Esophagus squamous epithelium (tissue), 5 donors: ENCODE measurements at places on chromosomes 3 and 15.

GRCh38 chr15:81274931-81275707 is 48.8 kb downstream of the STARD5 start:
- no peak for DNase-seq

- no peak for DNase-seq
Observed at GRCh38 chr3:151724576-151725562, 8.9 kb upstream of the AADACL2 start.

DNA sequence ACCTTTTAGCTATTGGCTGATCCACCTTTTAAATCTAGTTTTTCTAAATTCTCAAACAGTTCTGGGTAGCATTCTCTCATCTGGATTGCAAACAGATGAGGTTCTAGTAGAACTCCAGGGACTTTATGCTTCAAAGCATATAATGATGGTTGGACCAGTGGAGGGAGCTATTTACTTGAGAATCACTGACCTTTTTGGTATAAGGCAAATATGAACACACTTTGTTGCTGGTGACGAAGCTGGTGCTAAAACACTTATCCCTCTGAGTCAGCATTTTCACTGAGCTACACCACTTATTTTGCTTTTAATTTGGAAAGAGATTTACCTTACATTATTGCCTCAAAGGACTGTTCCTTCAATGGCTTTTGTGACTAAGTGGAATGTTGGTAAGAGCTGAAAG is 58.6 kb upstream of the SLITRK3 start:
- DNase-seq = no peak

DNA sequence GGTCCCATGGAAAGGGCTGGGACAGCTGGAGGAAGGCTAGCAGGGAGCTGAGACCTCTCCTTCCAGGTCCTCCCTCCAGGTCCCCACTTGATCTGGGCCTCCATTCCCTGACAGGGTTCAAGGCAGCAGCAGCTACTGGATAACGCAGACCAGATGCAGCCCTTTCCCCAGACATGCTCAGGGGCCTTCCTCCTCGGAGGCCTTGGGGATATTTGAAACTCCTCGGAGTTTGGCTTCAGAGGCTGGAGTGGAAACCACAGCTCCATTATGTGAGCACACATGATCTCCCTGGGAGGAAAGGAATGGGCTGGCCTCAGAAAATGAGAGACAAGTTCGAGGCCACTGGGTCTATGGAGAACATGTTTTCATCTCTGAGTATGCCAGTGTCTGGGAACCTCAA is 119.3 kb downstream of the SMAD6 start:
- no peak for DNase-seq

DNA sequence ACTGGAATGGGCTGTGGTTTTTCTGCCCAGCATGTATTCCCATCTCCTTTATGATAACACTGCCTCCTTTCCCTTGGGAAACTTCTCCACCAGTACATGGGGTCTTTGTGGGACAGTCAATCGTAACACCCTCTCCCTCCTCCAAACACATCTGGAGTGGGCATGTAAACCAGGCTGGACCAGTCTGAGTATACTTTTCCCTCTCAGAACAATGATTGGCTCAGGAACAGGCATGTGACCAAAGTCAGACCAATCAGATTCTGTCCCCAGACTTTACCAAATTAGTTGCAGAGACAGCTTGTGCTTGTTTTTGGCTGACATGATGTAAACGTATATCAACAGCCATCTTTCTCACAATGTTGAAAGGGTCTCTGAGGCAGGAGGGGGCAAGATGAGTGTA is 97.1 kb upstream of the CRBN start:
- no peak for DNase-seq

DNA sequence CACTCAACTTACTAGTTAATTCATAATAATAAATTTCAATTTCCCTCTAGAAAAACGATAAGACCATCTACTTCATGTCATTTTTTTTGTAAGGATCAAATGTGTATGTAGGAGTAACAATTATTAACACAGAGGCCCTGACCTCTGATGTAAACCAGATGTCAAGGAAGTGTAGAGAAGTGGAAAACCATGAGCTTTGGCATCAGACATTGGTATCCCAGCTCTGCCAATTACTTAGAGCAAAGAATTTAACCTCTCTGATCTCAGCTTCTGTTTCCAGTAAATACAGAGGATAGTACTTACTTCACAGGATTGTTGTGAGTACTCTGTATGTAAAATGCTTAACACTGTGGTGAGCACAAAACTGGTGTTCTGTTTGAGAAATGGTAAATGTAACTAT is 17.5 kb downstream of the AQR start:
- no peak for DNase-seq

DNA sequence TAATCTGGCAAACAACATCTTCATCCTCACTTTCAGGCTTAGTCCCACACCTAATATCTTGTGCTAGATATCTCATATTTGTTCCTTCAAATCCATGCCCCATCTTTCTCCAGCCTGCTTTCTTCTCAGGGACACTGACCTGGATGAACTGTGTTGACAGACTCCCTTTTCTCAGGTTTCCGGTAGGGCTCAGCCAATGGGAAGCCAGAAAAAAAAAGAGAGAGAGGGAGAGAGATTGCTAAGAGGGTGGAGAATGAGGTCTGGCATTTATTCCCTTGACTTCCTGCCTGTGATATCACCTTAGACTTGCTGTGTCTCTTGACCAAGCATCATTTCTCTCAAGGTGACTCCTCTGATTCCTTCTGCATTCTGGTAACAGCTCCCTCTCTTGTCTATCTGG is 145.6 kb upstream of the ABI3BP start:
- no peak for DNase-seq

DNA sequence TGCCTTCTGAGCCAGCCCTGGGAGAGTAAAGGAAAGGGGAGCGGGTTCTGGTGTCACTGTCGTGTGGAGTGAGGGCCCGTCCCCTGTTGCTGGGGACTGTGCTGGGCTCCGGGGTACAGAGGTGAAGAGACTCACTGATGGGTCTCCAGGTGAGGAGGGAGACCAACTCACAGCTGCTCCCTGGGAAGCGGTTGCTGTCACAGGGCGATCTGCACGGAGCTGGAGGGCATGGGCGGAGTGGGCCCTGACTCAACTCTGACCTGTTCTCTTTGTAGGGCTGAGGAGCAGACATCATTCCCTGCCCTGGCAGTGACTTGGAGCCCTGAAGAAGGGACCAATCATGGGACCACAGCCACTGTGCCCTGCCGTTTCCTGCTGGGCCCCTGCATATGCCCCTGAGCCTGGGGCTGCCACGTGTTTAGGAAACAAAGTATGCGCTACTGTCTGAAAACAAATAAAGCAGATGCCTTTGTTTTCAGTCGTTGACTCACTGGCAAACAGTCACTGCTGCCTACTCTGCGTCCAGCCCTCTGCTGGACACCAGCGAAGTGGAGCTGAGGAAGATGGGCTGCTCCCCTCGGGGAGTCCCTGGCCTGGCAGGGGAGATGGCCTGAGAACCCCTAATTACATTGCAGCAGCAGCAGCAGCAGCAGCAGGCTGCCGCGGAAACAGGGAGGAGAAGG is 22.9 kb upstream of the PLXNA1 start:
- DNase-seq = no peak

GRCh38 chr3:31105011-31105410 is 210.6 kb upstream of the GADL1 start:
- no peak for DNase-seq

GRCh38 chr3:137612291-137612690 is 151.8 kb upstream of the SOX14 start:
- no peak for DNase-seq

GRCh38 chr3:151174351-151174750 is 28.7 kb downstream of the GPR171 start:
- no peak for DNase-seq

DNA sequence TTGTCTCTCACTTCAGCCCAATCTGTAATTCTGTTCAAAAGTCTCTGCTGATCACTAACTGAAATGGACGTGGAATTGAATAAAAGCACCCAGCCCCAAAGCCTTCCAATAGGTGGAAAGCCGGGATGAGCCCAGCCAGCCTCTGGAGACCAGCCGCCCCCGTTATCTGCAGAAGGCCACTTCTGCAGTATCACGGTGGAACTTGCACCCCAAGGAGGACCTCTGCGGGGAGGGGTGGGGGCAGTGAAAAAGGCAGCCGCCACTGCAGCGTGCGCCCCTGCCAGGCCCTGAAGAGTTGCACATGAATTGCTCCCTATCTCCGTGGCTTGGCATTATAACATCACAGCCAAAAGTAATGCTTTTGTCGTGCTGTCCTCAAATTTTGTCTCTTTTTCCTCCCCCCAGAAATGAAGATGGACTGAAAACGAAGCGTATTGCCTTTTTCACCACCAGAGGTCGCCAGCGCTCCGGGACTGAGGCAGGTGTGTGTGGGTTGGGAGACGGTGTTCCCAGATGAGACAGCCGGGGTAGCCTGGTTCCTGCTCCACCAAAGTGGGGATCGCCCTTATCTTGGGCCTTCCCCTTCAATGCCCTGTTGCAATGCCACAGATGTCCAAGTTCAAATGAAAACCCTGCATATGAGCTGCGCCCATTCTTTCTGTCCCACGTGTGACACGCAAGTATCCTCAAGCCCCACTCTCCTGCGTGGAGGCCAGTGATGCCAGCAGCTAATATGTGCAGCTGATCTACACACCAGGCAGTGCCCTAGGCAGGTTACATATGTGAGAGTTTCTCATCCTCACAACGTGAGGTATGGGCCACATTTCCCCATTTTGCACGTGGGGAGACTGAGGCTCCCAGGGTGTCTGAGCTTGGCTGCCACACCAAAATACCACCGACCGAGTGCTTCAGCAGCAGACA is 96.0 kb downstream of the LRRK1 start:
- no peak for DNase-seq

- DNase-seq = no peak
Observed at GRCh38 chr15:47196048-47196447, 521.3 kb upstream of the SEMA6D start.

- DNase-seq = no peak
Observed at GRCh38 chr15:22778796-22779195, 7.6 kb upstream of the NIPA1 start.

GRCh38 chr3:66023738-66024385 is 14.9 kb downstream of the MAGI1 start:
- DNase-seq = no peak

- no peak for DNase-seq
Observed at GRCh38 chr3:174681784-174682183, 177.3 kb upstream of the NAALADL2 start.

DNA sequence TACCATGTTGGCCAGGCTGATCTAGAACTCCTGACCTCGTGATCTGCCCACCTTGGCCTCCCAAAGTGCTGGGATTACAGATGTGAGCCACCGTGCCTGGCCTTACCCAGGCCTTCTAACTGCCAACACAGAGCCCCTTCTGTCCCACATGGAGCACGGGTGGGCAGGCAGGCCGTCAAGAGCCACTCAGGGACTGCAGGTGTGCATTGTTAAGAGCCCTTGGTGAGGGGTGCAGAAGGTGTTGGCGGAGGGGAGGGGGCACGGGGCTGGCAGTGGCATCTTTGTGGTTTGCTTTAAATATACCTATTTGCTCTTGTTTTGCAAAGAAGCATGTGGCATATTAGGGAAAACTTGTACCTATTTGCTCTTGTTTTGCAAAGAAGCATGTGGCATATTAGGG is 37.3 kb downstream of the SMAD6 start:
- no peak for DNase-seq

GRCh38 chr15:64105113-64105704 is 9.4 kb downstream of the SNX1 start:
- no peak for DNase-seq

DNA sequence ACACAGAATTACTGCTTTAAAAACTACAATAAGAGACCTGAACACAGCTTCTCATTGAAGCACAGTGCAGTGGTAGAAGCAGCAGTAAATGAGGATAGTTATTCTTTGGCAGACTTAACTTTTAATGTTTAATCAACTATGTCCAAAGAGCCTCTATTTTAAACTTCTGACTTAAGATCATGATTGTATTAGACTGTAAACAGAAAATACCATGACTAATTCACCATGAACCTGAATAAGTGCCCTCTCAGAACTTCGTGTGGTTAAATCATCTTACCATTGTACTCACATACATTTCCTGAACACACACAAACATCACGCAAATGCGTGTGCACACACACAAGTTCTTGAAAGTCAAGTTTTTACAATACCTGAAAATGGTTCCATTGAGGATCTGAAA is 13.9 kb downstream of the CEP152 start:
- no peak for DNase-seq

GRCh38 chr3:117165601-117166051 is 456.0 kb downstream of the TUSC7 start:
- no peak for DNase-seq

DNA sequence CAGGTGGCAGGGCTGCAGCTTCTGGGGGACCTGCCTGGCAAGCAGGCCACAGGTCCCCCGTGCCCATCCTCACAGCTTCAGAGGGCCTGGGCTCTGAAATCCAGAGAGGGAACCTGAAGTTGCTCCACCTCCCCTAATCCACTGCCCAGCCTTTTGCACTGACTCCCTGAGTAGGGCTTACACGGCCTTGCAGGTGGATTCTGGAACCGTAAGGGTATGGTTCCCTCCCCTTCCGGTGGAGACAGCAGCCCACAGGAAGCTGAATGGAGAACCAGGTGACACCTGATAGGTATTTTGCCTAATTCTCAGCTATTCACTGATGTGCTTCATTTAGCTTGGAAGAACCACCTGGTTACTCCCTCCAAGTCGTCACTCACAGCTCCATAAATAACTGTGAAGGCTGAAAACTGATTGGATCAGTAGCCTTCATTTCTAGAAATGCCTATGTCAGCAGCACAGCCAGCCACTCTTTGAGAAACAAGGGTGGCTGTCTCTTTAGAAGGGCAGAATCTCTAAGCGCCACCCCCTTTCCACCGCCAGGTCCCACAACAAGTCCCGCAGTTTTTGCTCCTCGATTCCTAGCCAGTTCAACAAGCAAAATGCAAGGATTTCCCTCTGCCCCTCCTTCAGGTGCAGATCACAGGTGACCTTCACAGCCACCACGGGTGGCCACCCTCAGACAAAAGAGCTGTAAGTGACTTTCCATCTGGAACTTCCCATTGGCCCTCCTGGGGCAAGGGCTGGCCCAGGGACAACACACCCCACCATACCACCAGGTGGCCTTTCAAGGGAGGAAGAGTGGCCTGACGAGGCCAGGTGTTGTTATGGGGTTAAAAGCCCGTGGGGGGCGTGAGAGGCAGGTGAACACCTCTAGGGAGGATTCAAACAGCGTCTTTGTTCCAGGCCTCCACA is 112.9 kb downstream of the SEC22A start:
- no peak for DNase-seq

- no peak for DNase-seq
Observed at GRCh38 chr3:143209715-143210059, 90.1 kb downstream of the CHST2 start.

DNA sequence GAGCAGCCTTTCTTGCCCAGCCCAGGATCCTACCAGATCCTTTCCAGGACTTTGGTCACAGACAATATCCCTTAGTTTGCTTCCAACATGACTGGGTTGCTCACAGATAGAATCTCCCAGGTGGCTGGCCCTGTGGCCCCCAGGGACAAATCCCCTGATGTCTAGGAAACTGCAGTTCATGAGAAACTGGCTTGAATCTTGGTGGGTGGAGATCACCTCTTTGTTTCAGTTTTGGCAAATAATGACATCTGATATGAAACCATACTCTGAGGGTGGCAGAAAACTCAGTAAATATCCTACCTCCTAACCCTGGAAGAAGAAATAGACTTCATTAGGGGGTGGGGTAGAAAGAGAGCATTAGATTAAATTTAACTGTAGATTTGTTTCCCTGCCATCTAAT is 44.1 kb upstream of the PFN2 start:
- no peak for DNase-seq
